ENCODE measurements at places on chromosomes 1 and 21.

- DNase-seq: peak; percentile 48
Measured at GRCh38 chr1:100034470-100034869, 64.7 kb downstream of the SLC35A3 start.

GRCh38 chr1:37040773-37041172 lies 6.5 kb upstream of the GRIK3 start:
- DNase-seq: no peak

GRCh38 chr1:45442272-45442671 lies 48.7 kb downstream of the TESK2 start:
- peak; percentile 77 for DNase-seq

DNA sequence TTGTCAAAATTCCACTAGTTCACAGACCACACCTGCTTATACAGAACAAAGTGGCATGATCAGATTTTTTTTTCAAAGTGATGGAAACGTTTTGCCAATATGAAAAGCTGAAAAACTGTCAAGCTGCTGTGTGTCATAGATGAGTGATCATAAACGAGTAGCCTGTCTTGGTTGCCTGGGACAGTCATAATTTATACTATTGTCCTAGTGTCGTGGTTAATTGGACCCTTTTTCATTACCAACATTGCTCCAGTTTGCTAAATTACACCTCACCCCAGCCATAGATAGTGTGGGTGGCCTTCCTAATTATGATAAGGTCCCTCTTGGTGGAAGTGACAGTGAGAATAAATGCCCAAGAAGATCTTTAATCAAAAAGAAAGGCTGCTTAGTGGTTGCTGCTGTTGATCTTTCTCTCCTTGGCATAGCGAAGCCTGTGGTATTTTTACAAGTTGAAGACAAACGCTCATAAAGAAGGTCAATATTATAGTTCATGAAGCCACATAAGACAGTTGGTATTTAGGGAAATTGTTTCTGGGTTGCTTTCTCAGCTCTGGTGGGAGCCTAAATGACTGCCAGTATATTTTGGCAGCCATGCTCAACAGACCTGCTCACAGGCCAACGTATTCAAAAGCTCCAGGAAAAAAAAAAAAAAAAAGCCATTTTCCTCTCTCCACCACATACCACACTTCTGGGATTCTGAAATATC lies 478.1 kb downstream of the PLA2G4A start:
- DNase-seq: peak; percentile 1

GRCh38 chr1:85019994-85020393 lies 23.1 kb upstream of the MCOLN2 start:
- DNase-seq: peak; percentile 89

- DNase-seq: no peak
Measured at GRCh38 chr1:181061487-181061886, 27.0 kb upstream of the IER5 start.

DNA sequence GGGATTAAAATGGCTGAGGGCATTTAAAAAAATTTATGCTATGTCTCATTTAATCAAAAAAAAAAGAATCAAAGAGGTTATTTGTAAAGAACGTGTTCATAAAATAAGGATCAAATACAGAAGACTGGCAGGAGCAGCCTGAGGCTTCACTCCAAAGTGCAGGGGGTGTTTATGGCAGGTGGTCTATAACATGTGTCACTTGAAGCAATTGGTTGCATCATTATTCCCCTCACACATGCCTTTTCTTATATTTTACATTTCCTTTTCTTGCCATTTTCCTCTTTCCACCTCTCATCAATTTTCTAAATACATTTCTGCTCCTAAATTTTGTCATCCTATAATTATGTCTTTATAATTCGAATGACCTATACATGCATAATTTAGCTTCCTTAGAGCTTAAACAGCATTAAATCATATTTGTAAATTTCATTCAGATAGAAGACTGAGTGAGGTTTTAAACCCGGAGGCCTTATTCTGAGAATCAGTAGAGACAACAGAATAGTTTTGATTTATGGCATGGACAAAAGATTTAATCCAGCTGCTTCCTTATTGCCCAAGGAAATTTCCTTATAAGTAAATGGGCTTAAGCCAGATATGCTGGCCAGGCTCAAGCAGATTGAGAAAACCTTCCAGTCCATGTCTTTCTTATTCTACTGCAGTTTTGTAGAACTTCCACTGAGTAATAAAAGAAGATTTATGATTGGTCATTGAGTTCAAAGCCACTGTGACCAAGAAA lies 322.8 kb downstream of the TGFB2 start:
- DNase-seq: peak; percentile 26

- no peak for DNase-seq
Measured at GRCh38 chr1:229562686-229563085, 4.2 kb upstream of the ABCB10 start.

- no peak for DNase-seq
Measured at GRCh38 chr1:169727307-169727706, 6.6 kb downstream of the SELE start.

DNA sequence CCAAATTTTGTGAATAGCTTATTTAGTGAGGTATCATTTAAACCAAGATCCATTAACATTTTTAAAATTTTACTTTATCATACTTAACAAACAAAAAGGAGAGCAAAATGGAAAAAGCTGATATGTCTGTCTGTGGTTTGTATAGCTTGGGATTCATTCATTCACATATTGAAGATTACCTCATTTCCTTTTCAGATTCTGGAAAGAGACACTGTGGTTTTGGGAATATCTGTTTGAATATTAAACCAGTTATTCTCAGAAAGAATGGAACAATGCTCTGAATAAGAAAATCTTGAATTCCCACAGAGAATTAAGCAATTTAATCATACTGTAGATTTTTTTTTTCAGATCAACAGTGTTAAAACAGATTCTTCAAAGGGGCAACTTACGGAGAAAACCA lies 93.8 kb upstream of the PRDX6 start:
- peak; percentile 72 for DNase-seq

DNA sequence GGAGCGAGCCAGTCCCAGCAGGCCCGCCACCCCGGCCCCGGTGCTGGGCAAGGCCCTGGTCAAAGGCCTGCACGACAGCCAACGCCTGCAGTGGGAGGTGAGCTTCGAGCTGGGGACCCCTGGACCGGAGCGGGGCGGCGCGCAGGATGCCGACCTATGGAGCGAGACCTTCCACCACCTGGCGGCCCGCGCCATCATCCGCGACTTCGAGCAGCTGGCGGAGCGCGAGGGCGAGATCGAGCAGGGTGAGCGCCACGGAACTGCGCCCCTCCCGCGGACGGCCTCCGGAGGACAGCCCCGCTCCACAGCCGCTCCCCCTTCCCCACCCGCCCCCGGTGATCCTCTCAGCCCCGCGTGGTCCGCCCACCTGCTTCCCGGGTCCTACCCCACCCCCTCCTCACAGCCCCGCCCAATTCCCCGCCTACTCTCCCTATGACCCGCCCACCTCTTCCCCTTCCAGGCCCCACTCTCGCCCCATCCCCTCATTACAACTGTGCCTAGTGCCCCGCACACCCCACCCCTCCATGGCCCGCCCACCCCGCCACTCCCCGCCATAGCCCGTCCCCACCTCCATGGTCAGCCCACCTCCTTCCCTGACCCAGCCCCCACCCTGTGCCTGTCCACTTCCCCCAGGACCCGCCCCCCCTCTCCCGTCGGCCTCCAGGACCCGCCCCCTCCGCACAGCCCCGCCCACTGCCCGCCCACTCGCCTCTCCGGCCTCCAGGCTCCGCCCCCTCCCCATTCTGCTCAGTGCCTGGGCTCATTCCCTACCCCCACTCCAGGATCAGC lies 52.7 kb downstream of the VWA5B1 start:
- DNase-seq: peak; percentile 21

GRCh38 chr1:108533351-108534083 lies 26.4 kb upstream of the EEIG2 start:
- DNase-seq: no peak

DNA sequence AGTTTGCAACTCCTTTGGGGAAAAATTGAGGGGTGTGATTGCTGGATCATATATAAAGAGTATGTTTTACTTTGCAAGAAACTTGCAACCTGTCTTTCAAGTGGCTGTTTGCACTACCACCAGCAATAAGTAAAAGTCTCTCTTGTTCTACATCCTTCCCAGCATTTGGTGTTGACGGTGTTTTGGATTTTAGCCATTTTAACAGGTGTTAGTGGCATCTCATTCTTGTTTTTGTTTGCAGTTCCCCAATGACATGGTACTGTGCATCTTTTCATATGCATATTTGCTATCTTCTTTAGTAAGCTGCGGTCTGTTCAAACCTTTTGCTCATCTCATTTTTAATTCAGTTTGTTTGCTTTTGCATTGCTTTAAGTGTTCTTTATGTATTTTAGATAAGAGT lies 535.5 kb downstream of the LRRIQ3 start:
- no peak for DNase-seq

DNA sequence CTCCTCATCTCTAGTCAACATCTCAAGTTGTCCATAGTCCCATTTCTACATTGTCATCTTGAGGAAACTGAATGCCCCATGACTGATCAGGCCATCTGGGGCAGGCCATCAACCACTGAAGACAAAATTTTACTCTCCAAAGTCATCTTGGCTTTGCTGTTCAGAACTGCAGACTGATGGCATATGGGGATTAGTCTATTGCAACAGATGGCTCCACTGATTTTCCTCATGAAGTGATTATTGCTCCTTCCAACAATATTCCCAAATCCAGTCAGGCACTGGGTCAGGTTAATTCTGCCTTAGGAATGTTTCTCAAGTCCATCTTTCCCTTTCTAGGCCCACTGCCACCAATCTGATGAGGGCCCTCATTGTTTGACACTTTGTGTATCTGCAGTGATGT lies 101.7 kb downstream of the ESRRG start:
- DNase-seq: no peak

GRCh38 chr1:43452789-43453441 lies 816 bp downstream of the HYI start:
- DNase-seq: peak; percentile 60

GRCh38 chr1:156090840-156091188 lies 8.5 kb upstream of the MEX3A start:
- peak; percentile 88 for DNase-seq

- DNase-seq: no peak
Measured at GRCh38 chr21:16538405-16538804, 808.6 kb downstream of the USP25 start.

DNA sequence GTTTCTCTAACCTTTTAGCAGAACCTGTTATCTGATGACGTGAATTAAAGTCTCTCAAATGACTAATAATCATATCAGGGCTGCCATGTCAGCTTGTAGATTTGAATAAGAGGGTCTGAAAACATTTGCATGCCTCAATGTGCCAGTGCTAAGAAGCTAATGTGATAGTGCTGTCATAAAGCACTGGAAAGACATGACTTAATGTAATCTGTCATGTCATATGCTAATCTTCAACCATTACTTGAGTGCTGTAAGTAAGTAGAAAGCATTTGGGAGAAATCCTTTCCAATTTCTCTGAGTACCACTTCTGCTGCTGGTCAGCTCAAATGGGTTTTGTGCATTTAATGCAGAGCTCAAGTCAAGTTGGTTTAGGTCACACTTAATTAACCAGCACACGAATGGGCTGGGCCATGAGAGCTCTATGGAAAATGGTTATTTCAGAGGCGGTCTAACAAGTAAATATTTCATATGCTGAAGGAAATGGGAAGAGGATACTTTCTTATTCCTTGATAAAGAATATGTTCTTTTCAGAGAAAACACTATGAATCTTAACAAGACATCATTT lies 609.2 kb downstream of the LMO4 start:
- no peak for DNase-seq

GRCh38 chr1:19469004-19469403 lies 16.3 kb downstream of the CAPZB start:
- DNase-seq: no peak

DNA sequence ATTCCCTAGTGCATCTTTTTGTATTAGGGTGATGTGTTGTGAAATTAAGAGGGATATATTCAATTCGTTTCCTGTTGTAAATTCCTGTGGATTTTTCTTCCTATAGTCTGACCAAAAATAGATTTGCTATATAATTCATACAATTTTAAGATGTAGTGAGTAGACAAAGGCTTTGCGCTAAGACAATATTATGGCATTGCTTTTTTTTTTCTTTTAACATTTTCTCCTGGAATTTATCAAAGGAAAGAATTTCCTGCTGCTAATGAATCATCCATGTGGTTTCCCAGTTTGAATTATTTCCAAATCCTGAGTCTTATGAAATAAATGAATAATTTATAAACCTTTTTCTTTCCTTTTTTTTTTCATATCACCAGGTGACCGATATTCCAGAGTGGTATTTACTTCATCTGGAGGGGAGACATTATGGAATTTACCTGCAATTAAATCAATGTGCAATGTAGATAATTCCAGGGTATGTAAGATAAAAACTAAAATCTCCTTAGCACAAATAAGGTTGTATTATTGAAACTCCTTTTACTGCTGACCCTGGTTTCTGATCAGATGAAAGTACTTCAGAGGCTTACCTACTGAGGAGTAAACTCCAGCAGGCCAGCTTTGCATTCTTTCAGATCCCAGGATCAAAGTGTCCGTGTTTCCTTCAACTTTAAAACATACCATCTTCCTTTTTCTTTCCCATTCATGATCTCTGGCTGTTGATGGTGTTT lies 148.4 kb downstream of the TLR5 start:
- DNase-seq: peak; percentile 27

- no peak for DNase-seq
Measured at GRCh38 chr1:58981392-58981791, 197.5 kb upstream of the JUN start.

DNA sequence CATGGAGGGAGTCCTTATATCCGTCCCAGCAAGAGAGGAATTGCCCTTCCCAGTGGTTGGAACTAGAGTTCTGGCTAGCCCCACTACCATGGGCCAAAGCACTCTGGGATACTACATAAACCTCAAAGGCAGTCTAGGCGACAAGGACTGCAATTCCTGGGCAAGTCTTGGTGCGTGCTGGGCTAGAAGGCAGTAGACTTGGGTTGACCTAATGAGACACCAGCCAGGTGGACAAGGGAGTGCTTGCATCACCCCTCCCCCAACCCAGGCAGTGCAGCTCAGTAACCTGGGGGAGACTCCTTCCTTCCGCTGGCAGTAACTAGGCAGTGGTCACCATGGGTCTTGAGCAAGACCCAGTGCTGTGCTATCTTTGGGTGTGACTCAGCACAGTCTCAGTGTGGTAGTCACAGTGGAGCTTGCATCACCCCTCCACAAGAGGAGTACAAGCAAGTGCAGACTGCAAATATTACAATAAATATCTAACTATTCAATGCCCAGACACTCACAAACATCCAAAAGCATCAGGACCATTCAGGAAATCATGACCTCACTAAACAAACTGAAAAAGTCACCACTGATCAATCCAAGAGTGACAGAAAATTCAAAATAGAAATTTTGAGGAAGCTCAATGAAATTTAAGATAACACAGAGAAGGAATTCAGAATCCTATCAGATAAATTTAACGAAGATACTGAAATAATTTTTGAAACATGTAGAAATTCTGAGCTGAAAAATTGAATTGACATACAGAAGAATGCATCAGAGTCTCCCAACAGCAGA lies 84.7 kb upstream of the LYPLAL1 start:
- DNase-seq: peak; percentile 33

- no peak for DNase-seq
Measured at GRCh38 chr1:43104027-43104763, 67.9 kb downstream of the EBNA1BP2 start.

- DNase-seq: no peak
Measured at GRCh38 chr1:55007625-55008024, 8.9 kb downstream of the BSND start.
